Activated CD8-positive, alpha-beta memory T cell treated with anti-CD3 and anti-CD28 coated beads for 24 hours (primary cell): ENCODE measurements at places on chromosomes 6 and 20.
A peak's percentile ranks its signal among the peaks of the same experiment; 100 is the strongest.

GRCh38 chr20:10375191-10375590, 58.8 kb downstream of the MKKS start:
- DNase-seq, result no peak

DNA sequence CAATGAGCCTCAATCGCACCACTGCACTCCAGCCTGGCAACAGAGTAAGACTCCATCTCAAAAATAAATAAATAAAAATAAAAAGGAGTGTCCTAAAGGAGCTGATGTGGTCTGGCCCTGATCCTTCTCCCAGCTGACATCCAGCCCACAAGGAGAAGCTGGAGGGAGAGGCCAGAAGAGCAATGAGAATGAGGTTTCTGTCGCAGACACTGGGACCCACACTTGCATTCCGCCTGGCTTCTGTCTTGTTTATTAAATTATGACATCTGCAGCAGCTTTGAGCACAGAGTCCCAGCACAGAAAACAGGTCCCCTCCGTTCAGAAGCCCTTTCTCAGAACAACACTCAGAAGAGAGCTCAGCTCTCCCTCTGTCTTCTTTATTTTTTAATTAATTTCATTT, 10.3 kb upstream of the E2F1 start:
- DNase-seq, result no peak

DNA sequence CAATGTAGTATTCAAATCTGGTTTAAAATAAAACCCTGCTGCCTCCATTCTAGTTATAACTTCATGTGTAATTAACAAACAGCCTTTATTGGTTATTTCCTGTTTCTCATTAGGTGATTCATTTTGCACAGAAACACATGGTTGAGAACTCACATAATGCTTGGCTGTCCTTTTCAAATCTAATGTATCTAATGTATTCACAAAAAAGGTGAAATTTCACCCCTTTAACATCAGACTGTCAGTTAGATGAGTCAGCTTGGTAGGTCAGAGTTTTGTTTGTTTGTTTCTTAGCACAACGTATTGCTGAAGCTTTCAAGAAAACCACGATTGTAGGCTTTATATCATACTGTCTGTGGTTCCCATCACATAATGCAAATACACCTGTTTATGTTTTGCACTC, 78.7 kb upstream of the TMEM30A start:
- DNase-seq, result no peak

DNA sequence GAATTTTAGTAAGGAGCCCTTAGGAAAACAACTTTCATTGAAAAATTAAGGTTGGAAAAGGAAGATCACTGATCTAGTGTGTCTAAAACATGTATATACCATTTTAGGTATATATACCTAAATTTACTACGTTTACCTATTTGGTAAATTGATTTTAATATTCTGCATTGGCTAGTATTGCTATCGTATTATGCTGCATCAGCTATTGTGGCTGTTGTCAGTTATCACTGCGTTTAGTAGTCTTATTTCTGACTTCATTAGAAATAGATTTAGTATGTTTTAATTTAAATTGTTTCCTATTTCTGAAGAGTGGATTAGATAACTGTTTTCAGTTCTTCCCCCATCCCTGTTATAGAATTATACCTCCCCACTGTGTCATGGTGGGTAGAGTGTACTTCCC, 101.7 kb upstream of the ARG1 start:
- no peak for DNase-seq

- DNase-seq, result no peak
Observed at GRCh38 chr6:104418839-104419238, 440.9 kb downstream of the HACE1 start.

GRCh38 chr6:136464874-136465273, 85.3 kb downstream of the MAP7 start:
- no peak for DNase-seq

- DNase-seq, result no peak
Observed at GRCh38 chr6:56363796-56364430, 116.5 kb upstream of the COL21A1 start.

DNA sequence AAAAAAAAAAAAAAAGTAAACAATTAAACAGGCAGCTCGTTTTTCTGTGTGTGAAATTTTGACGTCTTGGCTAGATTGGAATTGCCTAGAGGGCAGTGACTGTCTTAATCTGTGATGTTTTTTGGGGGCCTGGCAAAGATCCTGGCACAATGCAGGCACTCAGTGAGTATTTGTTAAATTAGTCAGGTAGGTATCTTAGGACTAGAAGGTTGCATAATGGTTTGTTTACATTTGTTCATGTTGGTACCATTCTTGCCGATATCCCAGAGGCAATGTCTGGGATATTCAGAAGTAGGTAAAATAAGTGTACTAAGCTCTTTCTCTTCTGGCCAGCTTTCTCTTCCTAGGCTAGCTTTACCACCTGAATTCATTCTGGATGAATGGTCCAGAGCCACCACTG, 2.5 kb downstream of the AAR2 start:
- no peak for DNase-seq

GRCh38 chr6:22980446-22980845, 411.1 kb downstream of the HDGFL1 start:
- DNase-seq, result no peak

- no peak for DNase-seq
Observed at GRCh38 chr6:51565472-51565871, 521.9 kb downstream of the PKHD1 start.

- DNase-seq, result no peak
Observed at GRCh38 chr20:18288749-18289267, 481 bp downstream of the ZNF133 start.

GRCh38 chr6:137227871-137228302, 8.7 kb upstream of the IFNGR1 start:
- no peak for DNase-seq

- no peak for DNase-seq
Observed at GRCh38 chr20:7123457-7123856, 356.0 kb downstream of the BMP2 start.

GRCh38 chr6:130743175-130743574, 84.0 kb upstream of the SMLR1 start:
- DNase-seq, result no peak

DNA sequence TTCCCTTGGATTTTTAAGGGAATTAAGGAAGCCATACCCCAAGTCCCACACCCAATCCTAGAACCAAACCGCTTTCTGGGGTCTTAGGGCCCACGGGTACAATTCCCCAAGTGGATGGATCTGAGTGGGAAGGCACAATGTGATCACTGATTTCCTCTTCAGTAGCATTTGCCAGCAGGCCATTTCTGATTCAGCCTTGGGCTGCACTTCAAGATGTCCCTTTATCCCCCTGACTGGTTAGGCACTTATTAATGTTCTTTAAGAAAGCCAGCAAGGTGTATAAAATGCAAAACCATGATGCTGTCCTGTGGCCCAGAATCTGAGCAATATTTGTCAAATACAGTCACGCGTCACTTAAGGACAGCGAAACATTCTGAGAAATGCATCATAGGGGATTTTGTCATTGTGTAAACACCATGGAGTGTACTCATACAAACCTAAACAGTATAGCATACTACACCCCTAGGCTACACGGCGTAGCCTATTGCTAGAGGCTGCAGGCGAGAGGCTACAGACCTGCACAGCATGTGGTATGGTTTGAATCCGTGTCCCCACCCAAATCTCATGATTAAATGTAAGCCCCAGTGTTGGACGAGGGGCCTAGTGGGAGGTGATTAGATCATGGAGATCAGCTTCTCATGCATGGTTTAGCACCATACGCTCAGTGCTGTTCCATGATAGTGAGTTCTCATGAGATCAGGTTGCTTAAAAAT, 234.2 kb downstream of the NRN1 start:
- no peak for DNase-seq

DNA sequence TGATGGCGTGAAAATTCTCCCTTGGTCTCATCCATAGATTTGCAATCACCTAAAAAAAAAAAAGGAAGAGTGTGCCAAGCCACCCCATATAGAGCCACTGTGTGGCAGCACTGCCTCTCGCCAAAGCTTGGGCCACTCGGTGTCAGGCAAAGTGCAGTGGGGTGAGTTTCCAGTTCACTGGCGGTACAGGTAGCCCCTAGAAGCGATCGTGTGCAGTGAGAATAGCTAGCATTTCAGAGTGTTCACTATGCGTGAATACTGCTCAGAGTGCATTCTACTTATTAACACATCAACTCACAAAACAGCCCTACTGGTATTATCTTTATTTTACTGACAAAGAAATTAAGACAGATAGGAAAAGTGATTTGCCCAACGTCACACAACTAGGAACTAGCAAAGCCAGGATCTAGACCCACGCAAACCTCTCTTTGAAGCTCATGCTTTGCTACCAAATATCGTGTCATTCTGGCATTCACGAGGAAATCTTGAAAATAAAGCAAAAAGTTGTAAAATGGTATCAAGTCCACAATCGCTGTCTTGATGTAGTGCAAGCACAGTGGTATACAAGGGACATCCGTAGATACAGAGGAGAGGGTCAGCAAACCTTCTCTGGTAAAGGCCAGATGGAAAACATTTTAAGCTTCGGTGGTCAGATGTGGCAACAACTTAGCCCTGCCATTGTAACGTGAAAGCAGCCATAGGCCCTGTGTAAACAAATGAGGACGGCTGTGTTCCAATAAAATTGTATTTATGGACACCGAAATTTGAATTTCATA, 10.4 kb upstream of the GCNT2 start:
- peak; percentile 67 for DNase-seq

DNA sequence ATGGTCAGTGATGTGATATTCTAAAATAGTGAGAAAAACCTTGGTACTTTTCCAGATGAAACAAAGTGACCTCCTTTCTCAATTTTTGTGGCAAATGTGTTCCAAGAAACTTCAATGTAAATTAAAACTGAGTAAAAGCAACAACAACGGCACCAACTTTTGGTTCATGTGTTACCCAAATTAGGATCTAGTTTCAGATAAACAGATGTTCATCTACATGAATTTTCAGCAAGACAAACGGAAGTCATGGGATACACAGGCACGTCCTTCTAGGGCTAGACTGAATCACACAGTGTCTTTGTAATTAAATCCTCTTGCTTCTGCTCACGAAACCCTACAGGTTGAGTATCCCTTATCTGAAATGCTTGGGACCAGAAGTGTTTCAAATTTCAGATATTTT, 915.2 kb downstream of the TFAP2A start:
- DNase-seq, result no peak

DNA sequence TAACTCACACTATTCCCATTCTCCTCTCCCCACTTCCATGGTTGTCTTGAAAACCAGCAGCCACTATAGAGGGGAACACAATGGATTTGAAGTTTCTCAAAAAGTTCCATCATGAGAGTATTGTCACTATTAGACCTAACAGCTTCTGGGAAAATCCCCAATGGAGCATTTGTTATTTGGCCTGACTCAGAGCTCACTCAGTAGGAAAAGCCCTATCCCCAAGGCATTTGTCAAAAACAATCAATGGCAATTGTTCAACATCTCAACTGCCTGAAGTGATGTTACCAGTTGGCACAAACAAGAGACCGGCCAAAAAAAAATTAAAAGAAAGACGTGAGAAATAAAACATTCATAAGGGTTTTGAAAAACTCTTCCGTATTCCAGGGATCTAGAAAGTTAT, 98.8 kb downstream of the MYLK4 start:
- no peak for DNase-seq
